ENCODE measurements at places on chromosomes 6 and 20.

DNA sequence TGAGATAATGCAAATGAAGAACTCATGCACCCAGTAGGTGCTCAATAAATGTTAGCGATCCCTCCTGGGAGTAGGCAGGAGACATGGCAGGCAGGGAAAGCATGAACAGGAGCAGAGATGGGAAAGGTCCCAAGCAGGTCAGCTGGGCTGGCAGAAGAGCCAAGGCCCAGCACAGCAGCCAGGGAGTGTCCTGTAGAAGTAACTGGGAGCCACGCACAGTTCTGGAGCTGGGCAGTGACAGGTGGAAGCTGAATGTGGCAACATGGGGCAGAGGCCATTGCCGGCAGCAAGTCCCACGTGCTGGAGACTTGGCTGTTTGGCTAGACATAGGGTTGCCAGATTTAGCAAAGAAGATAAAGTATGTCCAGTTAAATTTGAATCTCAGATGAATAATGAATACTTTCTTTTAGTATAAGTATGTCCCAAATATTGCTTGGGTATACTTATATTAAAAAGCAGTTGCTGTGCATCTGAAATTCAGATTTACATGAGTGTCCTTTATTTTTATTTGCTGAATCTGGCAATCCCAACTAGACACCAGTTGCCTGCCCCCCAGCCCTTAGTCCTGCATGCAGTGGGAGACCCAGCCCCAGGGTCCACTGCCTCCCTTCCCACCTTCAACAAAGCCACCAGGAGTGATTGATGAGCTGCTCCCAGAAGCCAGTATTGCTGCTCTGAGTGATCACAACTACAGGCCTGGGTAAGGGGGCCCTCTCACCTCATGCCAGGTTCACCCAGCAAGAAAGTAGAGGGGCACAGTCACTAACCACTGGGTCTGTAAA is 3.7 kb upstream of the LPIN3 start:
- no peak for DNase-seq

DNA sequence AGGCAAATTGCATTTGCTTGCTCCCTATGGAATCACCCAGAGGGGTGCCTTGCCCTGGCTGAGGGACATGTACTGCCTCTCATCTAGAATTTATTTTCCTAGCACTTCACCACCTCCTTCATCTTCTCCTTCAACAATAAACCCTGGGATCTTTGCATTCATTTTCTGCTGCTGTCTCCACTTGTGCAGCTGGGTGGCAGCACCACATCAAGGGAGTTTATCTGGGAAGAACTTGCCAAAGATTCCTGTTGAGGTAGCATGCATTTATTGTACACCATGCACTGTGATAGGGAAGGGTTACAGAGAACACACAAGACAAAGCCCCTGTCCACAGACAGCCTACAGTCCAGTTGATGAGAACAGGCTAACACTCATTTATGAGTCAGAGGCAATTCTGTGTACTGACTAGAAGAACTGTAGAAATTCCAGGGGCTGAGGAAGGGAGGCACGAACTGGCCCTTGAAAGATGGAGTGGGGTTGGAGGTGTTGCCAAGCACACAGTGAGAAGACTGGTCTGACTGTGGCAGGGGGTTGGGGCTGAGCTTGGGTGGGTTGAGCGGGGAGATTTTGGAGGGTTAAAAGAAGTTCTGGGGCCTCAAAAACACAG is 17.5 kb downstream of the C20orf173 start:
- no peak for DNase-seq

- no peak for DNase-seq
Observed at GRCh38 chr6:38579010-38579628, 60.6 kb downstream of the BTBD9 start.

- DNase-seq: no peak
Observed at GRCh38 chr20:19889011-19889953, 127.9 kb upstream of the NAA20 start.

GRCh38 chr20:59743767-59744485 is 139.6 kb downstream of the PHACTR3 start:
- no peak for DNase-seq

DNA sequence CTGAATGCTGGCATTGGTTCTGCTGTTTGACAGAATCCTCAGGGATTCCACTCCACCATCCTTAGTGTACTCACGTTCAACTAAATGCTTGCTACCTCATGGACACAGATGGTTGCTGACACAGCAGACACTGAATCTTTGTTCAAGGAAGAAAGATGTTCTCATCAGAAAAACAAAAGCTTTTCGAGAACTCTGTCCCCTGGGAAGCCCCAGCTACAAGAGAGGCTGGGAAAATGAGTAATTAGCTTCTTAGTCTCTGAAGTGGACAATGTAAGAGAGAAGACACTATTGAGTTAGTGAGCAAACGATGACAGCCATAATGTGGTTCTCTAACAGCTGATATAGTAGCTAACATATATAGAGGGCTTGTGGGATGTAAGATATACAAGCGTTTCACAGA is 30.9 kb upstream of the ENPP5 start:
- DNase-seq: no peak

DNA sequence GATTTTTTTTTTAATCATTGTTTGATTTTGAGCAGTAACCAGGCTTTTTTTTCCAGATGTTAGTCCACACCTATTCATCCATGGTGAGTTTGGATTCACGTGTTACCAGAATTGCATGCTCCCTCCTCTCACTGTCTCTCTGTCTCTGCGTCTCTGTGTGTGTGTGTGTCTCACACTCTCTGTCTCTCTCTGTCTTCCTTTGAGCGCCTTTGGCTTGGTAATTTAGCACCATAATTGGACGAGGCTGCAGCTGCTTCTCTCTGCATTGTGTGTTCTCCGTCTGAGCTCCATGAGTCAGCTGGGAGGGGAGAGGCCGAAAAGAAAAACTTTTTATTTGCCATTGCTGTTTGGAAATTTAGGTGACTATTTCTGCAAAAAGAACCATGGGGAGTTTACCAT is 3.4 kb downstream of the TFAP2B start:
- DNase-seq: no peak

DNA sequence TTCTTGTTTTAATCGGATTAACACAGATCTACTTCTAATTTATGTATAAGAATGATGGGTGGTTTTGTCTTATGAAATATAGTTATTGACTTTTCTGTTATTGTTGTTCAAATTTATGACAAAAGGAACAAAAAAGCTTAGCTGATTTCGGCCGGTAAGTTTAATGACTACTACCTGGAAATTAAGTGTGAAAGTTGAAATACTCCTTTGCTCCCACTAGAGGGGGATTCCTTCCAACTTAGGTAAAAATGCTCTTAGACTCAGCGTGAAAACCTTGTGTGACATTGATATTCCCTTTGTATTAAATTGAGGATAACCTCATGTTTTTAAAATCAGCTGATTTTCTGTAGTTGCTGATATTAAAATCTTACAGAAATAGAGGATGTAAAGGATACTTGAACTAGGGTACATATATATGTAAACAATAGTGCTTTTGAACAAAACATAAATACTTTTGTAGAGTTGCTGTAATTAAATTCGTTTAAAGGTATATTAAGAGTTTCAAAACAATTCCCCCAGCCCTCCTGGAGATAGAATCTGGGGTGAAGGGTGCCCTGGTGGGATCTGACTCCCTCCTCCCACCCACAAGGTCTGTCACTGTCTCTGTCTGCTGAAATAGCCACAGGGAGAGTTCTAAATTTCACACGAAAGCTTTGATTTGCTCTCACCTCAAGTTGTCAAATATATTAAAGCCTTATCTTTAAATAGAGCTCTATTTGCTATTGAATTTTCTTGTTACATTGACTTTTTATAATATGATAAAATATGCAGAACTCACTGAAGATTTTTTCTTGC is 257.5 kb downstream of the ARID1B start:
- DNase-seq: no peak

- DNase-seq: no peak
Observed at GRCh38 chr6:125170376-125170775, 16.8 kb downstream of the TPD52L1 start.

GRCh38 chr6:129685662-129686031 is 24.3 kb downstream of the ARHGAP18 start:
- DNase-seq: no peak

DNA sequence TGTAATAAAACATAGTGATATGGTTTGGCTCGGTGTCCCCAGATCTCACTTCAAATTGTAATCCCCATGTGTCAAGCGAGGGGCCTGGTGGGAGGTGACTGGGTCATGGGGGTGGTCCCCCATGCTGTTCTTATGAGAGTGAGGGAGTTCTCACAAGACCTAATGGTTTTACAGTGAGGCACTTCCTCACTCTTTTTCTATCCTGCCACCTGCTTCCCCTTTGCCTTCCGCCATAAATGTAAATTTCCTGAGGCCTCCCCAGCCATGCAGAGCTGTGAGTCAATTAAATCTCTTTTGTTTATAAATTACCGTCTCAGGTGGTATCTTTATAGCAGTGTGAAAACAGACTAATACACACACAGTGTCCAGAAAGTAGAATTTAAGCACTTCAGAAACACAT is 78.5 kb downstream of the REPS1 start:
- no peak for DNase-seq

- DNase-seq: no peak
Observed at GRCh38 chr6:8446391-8446790, 11.0 kb upstream of the SLC35B3 start.

- no peak for DNase-seq
Observed at GRCh38 chr20:32978009-32978335, 26.3 kb downstream of the SUN5 start.

GRCh38 chr6:683742-684440 is 9.0 kb downstream of the EXOC2 start:
- no peak for DNase-seq

- no peak for DNase-seq
Observed at GRCh38 chr20:49433333-49433732, 49.1 kb downstream of the KCNB1 start.

DNA sequence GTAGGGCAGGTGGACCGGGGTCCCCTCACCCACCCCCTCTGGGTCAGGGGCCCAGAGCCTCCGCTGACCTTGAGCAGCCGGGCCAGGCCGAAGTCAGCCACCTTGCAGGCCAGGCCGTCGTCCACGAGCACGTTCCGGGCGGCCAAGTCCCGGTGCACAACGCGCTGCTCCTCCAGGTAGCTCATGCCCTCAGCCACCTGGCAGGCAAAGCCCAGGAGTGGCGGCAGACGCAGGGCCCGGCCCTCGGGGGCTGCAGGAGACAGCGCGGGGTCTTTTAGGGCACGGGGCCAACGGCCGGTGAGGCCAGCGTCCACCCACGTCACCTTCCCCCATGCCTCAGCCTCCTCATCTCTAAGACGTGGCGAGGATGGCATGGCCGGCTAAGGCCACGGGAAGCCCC is 4.2 kb upstream of the PTK6 start:
- no peak for DNase-seq

- DNase-seq: no peak
Observed at GRCh38 chr6:109360791-109361190, 21.5 kb downstream of the CD164 start.

GRCh38 chr6:144149894-144150709 is at the start of gene STX11:
TSS of gene STX11 (plus strand) at chr6:144150517. CDS start at chr6:144186628, 36,111 bp downstream.
- DNase-seq: peak; percentile 73

DNA sequence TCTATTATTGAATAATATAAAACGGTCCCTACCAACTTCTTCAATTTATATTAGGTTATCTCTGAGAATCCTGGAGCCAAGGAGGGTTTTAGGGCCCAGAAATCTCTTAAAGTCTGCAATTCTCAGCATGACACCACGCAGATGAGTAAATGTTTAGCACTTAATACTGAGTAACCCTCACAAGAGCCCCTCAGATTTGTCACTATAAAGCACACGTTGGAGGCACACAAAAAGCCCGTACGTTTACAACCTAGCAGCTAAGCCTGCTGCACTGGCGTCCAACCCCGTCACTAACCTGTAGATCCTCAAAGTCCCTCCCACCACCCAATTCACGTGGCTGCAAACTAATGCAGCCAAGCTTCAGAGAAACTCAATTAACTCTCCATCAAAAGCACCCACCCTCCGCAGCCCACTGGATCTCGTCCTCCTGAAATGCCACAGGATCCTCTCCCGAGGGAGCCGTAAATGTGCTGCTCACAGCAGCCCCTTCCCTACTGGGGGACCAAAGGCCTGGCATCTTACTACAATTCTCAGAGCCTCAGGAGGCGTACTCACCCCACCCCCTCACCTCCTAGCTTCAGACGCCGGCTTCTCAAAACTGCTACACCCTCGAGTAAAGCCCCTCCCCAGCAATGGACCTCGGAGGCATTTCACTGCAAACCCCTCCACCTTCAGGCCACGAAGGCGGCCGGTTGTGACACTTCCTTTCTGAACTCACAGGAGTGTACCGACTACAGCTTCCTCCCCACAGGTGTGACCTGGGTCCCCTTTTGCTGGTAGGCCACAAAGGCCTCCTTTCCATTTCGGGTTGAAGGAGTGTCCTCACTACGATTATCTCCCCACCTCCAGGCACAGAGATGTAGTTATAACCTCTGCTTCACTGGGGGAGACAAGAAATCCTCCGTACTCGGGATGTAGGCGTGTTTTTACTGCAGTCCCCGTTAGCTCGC is 909 bp downstream of the CPNE1 start:
- DNase-seq: peak; percentile 29

GRCh38 chr20:50346374-50347283 is 156.0 kb downstream of the CEBPB start:
- DNase-seq: no peak

DNA sequence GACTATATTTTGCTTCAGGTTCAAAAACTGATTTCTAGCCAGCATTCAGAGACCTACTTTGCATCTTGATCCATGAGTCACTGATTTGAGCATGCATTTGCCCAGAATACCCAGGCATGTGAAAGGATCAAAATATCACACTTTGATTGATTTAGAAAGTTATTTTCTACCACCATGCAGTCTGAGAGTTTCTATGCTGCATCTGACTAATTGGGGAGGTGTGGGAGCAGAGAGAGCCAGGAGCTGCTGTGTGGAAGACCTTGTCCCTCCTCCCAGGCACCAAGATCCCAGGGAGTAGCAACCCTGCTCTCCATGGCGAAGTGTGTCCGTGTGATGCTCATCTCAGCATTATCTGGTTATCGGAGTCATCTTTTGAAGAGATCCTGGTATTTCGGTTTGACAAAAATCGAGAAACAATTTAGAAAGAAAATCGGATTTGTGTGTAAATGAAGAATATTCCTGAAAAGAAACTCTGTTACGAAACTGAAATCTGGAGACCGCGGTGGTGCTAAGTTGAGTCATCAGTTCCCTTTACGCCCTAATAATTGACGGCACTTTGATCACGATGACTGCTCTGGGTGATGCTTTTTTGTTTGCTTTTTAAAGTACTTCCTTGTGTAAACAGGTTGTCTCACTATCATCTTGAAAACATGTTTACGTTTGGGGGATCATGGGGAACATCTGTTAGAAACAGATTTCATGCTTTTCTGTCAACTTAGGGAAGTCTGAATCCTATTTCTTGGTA is 193.4 kb downstream of the BACH2 start:
- no peak for DNase-seq

DNA sequence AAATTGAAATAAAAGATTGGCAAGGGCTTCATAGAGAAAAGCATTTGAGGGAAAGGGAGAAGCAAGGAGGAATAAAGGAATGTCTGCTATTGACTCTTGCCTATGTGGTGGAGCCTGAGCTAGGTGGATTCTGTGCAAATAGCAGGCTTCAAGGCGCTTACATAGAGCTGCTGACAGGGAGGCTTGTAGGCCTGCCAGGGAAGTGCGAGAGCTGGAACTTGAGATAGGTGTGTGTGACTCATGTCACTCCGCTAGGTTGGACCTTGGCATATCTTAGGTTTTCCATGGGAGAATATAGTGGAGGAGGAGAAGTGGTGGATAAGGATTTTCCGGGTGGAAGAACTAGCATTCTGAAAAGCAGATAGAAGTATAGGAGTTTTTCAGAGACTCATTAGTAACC is 14.0 kb downstream of the SNRNP48 start:
- DNase-seq: no peak

All from activated CD4-positive, alpha-beta T cell treated with anti-CD3 and anti-CD28 coated beads for 24 hours (primary cell).